Stimulated activated CD8-positive, alpha-beta memory T cell treated with anti-CD3 and anti-CD28 coated beads, Interleukin-15, amount 100 ng/mL, for 4 hours (primary cell): ENCODE measurements at places on chromosomes 3 and 15.

DNA sequence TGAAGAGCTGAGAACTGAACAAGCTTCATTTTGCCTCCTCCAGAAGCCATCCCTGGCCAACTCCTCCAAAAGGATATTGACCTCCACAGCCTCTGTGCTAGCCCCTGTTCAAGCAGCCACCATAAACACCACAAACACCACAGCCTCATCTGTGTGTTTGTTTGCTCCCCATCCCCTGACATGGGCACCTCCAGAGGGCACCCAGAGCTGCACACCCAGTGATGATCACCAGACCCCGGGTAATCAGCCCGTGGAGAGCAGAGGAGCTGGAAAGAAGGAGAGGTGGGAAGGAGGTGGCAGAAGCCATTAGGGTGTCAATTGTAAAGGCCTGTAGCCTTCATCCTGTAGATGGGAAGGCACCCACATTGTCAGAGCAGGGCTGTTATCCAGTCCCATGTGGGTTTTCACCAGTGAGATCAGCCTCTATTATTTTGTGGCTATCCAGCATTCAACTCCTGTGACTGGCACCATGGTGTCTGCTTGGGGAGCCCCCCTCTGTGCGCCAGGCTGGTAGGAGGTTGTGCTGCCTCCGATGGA is 6.8 kb upstream of the WNT7A start:
- DNase-seq = no peak

GRCh38 chr3:56113231-56113630 is 355.0 kb downstream of the ERC2 start:
- no peak for DNase-seq

- no peak for DNase-seq
Measured at GRCh38 chr3:77298417-77298816, 258.5 kb downstream of the ROBO2 start.

GRCh38 chr15:71248386-71248785 is 133.1 kb downstream of the THSD4 start:
- DNase-seq = no peak

- DNase-seq = peak; percentile 15
Measured at GRCh38 chr3:52291508-52292181, 4.0 kb downstream of the GLYCTK start.

DNA sequence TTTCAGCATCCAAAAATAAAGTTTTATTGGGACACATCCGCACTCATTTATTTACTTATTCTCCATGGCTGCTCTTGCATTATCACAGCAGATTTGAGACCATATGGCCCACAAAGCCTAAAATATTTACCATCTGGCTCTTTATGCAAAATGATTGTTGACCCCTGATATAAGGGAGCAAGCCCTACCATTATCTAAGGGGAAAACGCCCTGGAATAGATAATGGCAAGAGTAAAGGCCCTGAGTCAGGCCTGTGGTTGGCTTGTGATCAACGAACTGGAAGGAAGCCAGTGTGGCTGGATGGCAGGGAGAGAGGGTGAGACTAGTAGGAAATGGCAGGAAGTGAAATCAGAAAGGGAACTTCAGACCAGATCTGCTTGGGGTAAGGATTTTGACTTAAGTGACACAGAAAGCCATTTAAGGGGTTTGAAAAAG is 24.6 kb upstream of the DMXL2 start:
- no peak for DNase-seq

- DNase-seq = no peak
Measured at GRCh38 chr15:61729646-61730045, 330.6 kb downstream of the VPS13C start.

GRCh38 chr3:114052216-114052615 is 4.1 kb downstream of the CCDC191 start:
- DNase-seq = no peak

GRCh38 chr15:78363381-78363734 is 23.2 kb downstream of the CRABP1 start:
- DNase-seq = no peak

DNA sequence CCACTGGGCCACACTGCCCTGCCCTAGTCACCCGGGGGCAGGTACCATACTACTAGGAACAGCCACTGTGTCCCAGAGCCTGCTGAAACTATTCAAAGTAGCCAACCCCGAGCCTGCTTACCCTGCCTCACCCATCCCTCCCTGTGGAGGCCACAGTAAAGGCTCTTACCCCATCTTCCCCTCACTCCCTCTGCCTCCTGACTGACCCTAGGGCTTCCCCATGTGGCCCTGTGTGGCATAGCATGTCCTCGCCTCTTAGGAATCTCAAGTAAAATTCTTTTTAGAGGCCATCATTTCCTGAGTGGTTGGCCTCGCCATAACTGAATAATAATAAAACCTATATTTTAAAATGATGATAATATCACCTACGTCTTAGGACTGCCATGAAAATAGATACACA is 112.2 kb upstream of the SLC6A11 start:
- DNase-seq = no peak

DNA sequence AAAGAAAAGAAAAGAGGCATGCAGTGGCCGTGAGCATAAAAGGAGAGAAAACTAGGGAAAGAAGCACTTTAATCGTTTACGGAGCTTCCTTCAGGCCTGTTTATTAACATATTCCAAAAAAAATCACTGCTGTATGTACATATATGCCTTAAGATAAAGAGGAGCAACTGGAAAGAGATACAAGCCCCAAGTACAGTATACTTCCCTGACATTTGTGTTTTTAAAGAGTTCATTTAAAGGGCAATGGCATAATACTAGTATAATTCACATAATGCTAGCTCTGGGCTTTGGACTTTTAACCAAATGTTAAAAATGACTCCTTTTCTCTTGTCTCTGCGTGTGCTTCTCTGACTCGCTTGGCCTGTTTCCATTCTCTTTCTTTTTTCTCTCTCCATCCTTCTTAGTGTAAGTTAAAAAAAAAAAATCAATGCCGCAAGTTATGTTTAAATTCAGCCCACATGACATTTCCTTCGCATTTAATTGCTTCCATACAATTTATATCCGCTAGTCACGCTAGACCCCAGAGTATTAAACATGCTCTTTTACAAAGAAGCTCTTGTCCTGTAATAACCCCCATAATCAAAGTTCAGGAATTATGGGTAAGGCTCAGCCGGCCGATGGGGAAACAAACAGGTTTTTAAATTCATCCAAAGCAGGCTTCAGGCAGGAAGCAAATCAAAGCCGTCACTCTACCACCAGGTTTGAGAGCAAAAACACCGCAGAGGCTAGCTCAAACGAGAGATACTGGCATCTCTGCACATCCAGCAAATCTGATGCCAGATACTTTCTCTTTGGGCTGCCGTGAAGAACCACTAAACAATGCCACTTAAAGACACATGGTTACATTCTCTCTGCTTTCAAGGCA is 19.4 kb downstream of the WWTR1 start:
- no peak for DNase-seq

DNA sequence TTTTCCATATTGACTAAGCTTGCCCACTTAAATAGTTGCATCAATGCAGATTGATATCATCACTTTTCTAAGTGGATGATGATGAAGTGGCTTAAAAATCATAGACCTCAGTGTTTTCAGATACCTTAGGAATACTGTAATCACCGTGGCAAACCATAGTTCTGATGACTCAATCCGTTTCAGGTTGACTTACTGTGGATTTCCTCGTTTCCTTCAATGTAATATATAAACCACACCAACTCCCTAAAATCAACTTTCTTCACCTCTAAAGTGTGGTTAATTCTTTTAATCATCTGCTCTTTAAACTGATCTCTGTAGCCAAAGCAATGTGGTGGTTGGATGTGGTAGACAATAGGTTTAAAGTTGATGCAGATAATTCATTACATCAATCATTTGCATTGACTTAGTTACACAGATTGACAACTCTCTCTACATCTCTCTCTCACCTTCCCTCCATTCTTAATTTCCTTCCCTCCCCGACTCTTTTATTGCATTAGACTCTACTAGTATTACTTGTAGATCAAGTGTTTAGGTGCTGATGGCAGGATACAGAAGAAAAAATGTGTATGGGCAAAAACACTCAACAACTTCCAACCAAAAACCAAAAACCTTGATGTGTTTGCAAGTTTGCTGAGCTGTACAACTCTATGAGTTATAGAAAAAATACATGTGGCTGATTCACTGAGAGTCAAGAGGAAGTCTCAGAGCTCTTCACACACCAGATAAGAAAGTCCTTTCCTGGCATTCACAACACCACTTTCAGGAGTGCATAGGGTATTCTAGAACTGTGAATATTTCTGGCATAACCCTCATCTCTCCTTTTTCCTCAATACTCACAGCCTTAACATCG is 243.5 kb downstream of the NFKBIZ start:
- DNase-seq = no peak

DNA sequence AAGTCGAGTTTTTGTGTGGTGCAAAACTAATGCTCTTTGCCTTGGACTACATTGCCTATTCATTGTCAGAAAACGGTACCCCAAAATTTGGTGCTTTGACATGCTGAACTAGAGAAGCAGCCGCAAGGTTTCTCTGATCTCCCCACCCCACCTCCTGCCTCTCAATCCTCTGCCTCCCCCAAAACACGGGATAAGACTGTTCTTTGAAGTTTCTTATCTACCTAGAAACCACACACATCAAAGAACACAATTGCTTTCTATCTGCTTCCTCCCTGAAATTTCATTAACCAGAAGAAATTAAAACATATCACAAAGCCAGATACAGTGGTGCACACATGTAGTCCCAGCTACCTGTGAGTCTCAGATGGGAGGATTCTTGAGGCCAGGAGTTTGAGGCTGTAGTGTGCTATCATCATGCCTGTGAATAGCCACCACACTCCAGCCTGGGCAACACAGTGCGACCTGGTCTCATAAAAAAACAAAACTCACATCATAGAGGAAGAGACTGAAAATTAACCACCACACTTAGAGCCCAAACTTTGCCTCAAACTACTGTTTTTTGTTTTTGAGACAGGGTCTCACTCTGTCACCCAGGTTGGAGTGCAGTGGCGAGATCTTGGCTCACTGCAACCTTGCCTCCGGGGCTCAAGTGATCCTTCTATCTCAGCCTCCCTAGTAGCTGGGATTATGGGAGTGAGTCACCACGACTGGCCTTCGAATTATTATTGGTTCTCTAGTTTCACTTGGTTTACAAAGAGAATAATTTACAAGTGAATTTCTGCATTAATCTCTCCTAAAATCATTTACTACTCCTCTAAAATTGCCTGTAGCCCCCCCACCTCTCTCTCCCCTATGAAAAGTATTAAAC is 2.7 kb upstream of the PCNP start:
- no peak for DNase-seq

GRCh38 chr15:39232512-39232911 is 348.4 kb upstream of the THBS1 start:
- DNase-seq = no peak

- DNase-seq = peak; percentile 76
Measured at GRCh38 chr15:75204340-75205063, 2.8 kb downstream of the C15orf39 start.

- peak; percentile 72 for DNase-seq
Measured at GRCh38 chr15:74787251-74788041, 5.6 kb downstream of the CSK start.

DNA sequence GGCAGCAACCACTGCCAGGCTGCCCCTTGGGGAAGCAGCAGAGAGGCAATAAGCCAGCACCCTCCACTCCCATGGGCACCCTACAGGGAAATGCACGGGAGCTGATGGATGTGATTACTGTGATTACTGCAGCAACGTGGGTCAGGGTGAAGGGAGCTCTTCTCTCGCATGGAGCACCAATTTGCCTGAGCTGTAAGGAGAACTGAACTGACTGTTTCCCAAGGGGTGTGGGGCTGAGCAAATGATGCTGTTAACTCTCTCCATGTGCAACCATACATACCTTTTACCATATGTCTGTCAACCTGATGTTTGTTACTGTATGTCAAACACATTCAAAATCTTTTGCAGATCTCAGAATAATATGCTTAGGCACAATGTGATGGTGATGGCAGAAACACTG is 680.6 kb downstream of the SQOR start:
- DNase-seq = no peak

- no peak for DNase-seq
Measured at GRCh38 chr3:140219923-140220452, 285.0 kb downstream of the CLSTN2 start.

GRCh38 chr15:91952216-91952615 is 98.7 kb downstream of the SLCO3A1 start:
- DNase-seq = no peak

DNA sequence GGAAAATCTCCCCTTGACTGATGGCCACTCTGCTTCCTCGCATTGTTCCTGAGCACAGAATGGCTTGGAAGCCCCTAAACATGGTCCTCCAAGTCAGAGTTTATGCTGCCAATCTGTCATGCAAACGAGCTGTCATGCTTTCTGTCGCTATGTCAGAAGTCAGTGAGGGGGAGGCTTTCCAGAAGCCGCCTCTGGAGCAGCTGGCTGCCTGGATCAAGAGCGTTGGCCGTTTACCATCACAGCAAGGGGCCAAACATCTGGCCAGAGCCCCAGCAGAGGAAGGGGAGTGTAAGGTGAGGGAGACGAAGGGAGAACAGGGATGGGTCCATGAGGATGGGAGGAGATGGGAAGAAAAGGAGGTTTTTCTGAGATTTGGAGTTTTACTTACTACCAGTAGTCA is 372.6 kb upstream of the NR2F2 start:
- no peak for DNase-seq

DNA sequence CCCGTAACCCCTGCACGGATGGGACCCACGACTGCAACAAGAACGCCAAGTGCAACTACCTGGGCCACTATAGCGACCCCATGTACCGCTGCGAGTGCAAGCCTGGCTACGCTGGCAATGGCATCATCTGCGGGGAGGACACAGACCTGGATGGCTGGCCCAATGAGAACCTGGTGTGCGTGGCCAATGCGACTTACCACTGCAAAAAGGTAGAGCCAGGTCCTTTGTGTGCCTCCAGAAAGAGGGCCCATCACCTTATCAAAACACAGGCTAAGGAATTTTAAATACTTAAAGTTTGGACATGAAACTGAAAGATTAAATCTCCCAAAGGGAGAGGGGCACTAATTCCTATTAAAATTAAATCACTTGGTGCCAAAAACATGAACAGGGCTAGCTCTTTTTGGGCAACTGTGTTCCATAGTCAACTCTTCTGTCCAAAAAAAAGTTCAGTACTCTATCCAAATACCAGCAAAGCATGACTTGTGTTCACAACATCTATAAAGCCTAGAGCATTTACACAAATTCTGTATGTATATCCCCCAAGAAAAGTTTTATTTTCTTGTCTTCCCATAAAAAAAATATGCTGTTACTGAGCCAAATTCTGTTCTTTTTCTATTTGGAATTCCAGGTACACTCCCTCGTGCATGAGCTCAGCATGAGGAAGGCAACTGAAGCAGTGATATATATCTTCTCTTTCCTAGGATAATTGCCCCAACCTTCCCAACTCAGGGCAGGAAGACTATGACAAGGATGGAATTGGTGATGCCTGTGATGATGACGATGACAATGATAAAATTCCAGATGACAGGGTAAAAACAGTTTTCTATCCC is 9.2 kb downstream of the THBS1 start:
- no peak for DNase-seq

DNA sequence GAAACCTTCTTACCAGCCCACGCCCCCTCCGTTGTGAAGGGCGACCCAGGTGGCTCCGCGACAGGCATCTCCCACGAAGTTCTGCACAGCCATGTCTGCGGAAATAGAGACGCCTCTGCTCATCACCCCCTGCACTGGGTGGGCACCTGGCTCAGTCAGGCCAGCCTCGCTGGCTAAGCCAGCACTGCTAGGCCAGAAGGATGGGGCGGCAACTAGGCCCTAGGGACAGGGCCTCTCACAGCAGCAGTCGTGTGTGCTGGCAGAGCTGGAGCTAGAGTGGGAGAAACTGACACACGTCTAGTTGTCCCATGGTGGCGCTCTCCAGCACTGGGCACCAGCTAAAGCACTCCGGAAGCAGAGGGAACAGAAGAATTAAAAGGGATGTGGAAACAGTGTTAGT is 12.5 kb upstream of the ZXDC start:
- no peak for DNase-seq
